Left hindlimb (tissue), 1 donor: ENCODE measurements at places on chromosomes 7 and 10.

DNA sequence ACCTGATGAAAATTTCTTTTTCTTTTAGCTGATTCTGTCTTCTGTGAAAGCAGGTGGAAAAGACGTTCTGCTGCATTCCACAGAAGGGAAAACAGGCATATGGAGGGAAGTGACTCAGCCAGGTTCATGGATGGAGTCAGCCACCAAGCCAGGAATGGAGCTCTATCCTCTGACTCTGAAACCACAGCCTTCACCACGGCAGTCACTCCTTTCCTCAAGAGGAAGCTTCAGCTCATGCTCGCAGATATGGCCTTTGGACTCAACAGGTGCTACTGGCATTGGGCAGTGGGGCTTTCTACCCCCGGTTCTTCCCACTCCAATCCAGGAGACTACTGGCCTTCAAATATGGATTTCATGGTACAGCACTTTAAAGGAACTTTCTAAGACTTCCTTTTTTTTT is 11.5 kb upstream of the PLAU start:
- DNase-seq: no peak

- no peak for DNase-seq
Observed at GRCh38 chr10:44344727-44345126, 40.2 kb downstream of the CXCL12 start.

DNA sequence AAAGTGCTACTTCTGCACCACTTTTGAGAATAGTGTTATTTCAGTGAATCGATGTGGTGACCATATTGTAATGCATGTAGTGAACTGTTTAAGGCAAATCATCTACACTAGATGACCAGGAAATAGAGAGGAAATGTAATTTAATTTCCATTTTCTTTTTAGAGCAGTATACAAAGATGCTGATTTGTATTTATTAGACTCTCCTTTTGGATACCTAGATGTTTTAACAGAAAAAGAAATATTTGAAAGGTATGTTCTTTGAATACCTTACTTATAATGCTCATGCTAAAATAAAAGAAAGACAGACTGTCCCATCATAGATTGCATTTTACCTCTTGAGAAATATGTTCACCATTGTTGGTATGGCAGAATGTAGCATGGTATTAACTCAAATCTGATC is 110.4 kb downstream of the CFTR start:
- no peak for DNase-seq

DNA sequence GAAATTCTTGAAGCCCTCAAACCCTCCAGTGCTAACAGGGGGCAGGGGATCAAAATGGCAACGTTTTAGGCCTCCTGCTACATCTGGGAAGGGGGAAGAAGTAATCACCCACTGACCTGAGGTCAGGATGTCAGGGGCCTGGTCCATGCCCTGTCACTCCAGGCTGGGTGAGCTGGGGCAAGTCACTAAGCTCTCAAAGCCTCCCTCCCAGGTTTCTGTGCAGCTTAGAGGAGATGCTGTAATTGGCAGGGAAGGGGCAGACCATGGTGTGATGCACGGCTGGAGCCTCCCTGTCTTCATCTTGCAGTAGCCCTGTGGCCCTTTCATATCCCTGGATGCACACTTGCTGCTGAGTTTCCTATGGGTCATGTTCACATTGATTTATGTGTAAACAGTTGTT is 27.2 kb downstream of the LEP start:
- DNase-seq: no peak

DNA sequence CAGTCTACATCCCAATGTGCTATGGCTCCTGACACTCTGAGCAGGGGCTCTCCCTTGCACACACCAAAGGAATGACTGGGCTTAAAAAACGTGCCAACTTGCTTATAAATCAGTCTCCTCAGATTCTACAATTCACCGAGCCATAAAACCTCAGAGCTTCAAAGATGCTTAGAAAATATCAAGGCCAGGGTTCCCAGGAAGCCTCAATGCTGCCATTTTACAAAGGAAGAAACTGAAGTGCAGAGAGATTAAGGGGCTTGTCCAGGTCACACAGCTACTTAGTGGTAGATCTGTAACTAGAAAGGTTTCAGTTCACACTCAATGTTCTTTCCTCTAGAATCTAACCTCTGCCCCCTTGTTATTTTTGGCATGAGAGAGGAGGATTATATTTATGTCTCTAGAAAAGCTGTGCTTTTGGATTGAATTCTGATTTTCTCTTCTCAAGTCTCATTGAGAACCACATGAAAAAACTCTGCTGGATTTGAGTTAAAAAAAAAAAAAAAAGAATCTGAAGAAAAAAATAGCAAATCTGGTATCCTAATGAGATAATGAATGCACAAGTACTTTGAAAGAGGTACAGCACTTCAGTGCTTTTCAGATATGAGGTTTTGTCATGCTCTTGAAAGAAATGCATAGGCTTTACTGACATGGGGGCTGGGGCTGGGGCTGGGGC is 22.3 kb upstream of the TSPAN33 start:
- DNase-seq: no peak

GRCh38 chr10:103592186-103593021 is 98.9 kb downstream of the NEURL1 start:
- no peak for DNase-seq

- DNase-seq: no peak
Observed at GRCh38 chr10:21056461-21056860, 159.3 kb upstream of the NEBL start.
